Natural killer cell treated with Interleukin-12 subunit alpha and Interleukin-12 subunit beta and Interleukin-15 and Interleukin-18, amount 100 ng/mL, for 72 hours (primary cell): ENCODE measurements at places on chromosomes 11 and 22. TPM values are rescaled to one million over a fixed set of nuclear protein-coding genes. Genes with fewer than 3 reads are reported as not detected.

PANX3 gene
- total RNA-seq, result not detected

RASD2 gene
- 0.07 TPM for total RNA-seq

SNU13 gene
- total RNA-seq, result 249 TPM

MAJIN gene
- not detected for total RNA-seq

RBMXL2 gene
- total RNA-seq, result not detected

CABP4 gene
- 1.4 TPM for total RNA-seq

SLC6A5 gene
- not detected for total RNA-seq

SMTNL1 gene
- not detected for total RNA-seq

GRIK4 gene
- 1.4 TPM for total RNA-seq

PRODH gene
- total RNA-seq, result not detected

CASP1 gene
- total RNA-seq, result 84.8 TPM

- no peak for DNase-seq
Observed at GRCh38 chr22:32803020-32803737, 1.7 kb downstream of the TIMP3 start.

- no peak for DNase-seq
Observed at GRCh38 chr11:61999141-61999975, 31.9 kb upstream of the FTH1 start.

DNA sequence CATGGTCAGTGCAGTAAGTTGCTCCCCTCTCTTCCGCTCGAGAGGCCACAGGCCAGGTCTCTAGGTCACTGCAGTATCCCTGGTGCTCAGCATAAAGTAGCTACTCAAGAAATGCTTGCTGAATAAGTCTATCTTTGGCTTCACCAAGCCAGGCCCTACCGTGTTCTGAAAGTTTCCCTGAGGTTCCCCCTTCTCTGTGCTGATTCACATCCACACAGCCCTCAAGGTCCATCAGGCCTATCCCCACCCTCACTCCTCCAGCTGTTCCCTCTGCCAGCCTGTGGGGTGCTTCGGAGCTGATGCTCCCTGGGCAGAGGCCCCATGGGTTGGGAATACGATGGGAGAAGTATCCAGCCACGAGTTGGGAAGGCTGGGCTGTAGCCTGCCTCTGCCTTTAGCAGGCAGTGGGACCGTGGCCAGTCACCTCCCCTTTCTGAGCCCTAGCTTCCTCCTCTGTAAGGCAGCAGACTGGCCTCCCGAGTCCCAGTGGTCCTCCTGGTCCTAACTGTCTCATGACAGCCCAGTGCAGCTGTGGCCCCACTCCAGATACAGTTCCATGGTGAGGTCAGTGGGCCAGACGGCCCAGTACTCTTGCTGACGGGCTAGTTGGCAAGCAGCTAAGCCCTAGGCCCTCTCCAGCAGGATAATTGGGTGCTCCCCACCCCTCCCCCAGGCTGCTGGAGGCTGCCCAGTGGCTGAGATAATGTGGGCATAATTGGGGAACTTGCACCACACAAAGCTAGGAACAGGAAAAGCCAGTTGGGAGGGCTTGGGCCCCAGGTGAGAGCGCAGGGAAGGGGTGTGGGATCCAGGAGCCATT, 48.2 kb downstream of the NECTIN1 start:
- no peak for DNase-seq

- no peak for DNase-seq
Observed at GRCh38 chr11:112477581-112478317, 217.1 kb upstream of the PLET1 start.

GRCh38 chr11:35563484-35564244, 38.2 kb upstream of the PAMR1 start:
- no peak for DNase-seq

- DNase-seq, result no peak
Observed at GRCh38 chr11:693415-693831, 1.6 kb downstream of the DEAF1 start.

DNA sequence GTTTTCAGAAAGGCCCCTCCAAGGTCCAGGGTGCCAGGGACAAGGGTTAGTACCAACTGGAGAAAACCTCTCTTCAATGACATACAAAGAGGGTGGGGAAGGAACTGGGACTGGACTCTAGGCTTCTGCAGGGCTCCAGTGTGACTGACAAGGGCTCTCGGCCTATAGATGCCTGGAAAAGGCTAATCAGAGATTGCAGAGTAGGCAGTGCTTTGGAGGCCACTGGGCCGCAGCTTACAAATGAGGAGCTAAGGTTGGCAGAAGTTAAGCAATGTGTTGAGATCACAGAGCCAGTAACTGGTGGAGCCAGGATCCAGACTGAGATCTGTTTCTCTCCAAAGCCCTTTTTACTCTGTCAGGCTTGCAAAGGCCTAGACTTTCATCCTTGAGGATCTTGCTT, 7.4 kb upstream of the DGKZ start:
- DNase-seq, result no peak

GRCh38 chr11:96075532-96075959, 151.6 kb upstream of the MTMR2 start:
- DNase-seq, result no peak

GRCh38 chr11:19715373-19715772, 2.7 kb downstream of the NAV2 start:
- no peak for DNase-seq

GRCh38 chr22:46068593-46069491, 81.5 kb upstream of the PPARA start:
- DNase-seq, result peak; percentile 42

DNA sequence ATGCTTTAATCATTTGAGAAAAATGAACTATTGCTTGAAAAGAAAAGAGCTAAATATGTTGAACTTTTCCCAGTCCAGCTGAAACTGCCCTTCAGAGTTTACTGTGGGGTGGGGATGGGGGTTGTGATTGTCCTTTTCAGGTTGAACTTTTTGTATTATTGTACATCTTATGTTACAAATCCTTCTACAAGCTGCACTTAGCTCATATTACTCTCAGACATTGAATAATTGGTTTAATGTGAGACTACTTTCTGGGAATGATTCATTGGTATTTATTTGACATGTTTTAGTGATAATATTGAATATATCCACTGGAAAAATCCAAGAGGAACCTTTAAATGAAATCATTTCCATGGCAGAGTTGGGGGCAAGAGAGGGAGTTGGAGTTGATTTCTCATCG, 84.9 kb downstream of the ATXN10 start:
- DNase-seq, result no peak

GRCh38 chr11:114358716-114359115, 41.6 kb downstream of the C11orf71 start:
- no peak for DNase-seq

- no peak for DNase-seq
Observed at GRCh38 chr11:15123849-15124248, 9.1 kb downstream of the INSC start.

DNA sequence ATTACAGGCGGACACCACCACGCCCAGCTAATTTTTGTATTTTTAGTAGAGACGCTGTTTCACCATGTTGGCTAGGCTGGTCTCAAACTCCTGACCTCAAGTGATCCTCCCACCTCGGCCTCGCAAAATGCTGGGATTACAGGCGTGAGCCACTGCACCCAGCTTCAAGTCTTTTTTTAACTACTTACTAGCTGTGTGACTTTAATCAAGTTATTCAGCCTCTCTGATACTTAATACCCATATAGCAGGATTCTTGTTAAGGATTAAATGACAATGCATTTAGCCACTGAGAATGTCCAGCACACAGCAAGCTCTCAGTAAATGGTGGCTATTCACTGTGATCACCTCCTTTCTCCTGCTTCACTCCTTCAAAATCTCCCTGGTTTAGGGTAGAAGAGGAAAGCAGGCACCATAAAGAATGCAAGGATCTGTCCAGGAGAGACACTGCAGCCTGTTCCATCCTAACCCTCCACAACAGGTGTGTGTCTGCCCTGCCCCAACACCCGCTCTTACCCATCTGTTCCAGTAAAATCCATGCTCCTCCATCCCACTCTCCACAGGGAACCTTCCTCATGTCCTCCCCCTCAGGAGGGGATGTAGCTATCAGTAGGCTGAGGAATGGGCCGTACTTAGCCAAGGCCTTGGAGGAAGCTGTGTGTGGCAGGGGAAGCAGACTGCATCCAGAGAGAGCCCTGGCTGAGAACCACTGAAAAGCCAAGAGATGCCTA, 69.3 kb downstream of the MICAL3 start:
- DNase-seq, result no peak

GRCh38 chr11:68014157-68014946, 4.2 kb downstream of the ALDH3B1 start:
- no peak for DNase-seq

DNA sequence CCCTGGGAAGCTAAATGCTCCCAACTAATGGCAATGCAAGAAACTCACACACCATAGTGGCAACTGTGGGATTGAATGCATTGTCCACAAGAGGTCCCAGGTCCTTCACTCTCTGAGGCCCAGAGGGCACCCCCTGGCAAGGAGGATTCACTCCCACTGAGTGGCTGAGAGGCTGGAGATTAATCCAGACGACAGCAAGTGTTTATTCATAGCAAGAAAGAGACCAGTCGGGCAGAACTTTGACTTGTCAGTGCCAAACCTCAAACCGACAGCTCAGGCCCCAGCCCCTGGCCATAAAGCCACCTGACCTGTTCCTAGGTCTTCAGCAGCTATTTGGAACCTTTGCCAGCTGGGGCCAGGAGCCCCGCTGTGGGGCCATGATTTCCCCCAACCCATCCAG, 54.5 kb upstream of the MPEG1 start:
- DNase-seq, result no peak

DNA sequence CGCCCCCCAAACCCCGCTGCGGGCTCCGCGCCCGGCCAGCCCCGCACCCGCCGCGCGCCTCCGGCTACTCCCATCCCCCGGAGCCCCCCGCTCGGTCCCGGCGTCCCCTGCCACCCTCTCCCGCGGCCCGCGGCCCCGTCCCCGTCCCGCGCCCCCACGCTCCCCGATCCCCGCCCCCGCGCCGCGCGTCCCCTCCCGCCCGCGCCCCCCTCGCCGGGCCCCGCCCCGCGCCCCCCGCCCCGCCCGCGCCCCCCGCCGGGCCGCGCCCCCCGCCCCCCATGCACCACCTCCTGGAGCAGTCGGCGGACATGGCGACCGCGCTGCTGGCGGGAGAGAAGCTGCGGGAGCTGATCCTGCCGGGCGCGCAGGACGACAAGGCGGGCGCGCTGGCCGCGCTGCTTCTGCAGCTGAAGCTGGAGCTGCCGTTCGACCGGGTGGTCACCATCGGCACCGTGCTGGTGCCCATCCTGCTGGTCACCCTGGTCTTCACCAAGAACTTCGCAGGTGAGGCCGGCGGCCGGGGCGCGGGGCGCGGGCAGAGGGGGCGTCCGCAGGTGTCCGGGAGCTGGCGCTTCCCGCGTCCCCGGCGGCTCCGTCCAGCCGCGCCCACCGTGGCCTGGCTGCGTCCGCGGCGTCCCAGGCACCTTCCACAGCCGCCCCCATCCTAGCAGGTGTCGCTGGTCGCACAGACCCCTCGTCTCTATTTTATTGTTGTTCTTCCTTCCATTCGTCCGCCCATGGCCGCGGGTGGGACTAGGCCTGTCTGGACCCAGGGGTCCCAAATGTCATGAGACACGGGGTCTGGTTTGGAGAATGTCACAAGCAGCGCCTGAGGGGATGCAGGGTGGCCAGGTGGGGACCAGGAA, at the start of gene PANX2:
Gene PANX2, plus strand, starts transcription at position 279 of the 866 bp plus-strand sequence. Its CDS starts 0 bp downstream, at position 279.
- no peak for DNase-seq

GRCh38 chr11:5937868-5938602, 4.0 kb upstream of the OR56A3 start:
- DNase-seq, result no peak

DNA sequence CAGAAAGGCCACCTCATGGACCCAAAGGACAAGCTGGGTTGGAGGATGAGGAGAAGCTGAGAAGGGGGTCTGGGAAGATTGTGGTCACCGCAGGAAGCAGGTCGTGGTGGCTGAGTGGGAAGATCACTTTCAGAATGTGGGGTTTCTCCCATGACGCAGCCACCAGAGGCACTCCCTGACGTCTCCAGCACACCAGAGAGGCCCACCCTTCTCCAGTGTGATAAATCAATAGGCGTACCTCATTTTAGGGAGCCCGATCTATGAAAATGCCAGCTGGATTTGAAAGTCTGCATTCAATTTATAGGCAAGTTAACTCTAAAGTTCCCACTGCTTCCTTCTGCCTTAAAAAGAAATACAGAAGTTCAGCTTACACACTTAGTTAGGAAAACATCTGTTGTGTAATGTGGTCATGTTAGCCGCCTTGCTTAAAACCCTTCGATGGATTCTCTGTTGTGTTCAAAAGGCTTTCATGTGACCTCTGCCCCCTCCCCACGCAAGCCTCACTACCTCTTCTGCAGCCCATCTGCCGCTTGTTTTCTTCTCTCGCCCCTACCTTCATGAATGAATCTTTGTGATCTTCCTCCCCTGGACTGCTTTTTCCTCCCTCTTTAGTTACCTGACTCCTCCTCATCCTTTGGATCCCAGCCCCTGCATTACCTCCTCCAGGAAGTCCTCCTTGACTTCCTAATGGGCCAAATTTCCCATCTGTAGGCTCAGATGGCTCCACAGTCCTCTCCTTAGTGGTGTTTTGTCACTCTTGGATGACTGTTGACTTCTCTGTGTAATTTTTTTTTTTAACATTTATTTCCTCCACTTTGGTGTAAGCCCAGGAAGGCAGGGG, 10.7 kb downstream of the TSPAN18 start:
- no peak for DNase-seq

GRCh38 chr11:123375832-123376231, 54.2 kb upstream of the GRAMD1B start:
- DNase-seq, result no peak

GRCh38 chr11:13907678-13908077, 54.8 kb upstream of the SPON1 start:
- DNase-seq, result no peak

GRCh38 chr11:78453140-78453935, 35.7 kb upstream of the GAB2 start:
- no peak for DNase-seq

DNA sequence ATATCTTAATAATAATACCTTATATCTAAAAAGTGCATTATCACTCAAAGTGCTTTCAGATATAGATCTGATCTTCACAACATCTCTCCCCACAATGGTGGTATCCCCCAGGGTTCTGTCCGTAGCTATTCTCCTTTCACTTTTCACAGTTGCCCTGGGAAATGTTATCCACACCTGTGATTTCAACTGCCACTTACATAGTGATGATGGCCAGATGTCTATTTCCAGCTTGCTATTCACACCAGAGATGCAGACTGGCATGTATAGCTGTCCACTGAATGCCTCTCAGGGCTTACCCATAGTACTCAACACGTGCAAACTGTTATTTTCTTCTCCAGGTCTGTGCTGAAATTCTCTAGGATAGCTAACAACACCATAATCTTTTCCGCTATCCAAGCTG, 724.7 kb downstream of the DLG2 start:
- no peak for DNase-seq

- no peak for DNase-seq
Observed at GRCh38 chr22:26481694-26482093, 1.9 kb downstream of the HPS4 start.

DNA sequence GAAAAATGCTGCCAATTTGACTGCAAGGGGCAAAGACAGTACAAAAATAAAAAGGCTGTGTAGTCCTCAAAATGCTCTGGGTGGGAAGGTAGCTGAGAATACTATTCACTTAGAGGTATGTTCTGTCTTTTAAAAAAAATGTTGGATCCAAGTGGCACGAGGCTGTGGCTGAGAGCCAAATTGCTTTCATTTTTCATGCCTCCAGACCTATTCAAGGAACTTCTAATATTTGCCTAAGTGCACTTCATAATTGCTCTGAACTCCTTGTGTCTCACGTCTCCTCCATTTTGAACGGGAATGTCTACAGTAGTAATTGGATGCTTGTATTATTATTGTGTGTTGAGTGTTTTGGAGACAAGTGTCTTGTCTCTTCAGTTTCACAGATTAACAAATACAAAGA, 19.1 kb upstream of the SLC22A25 start:
- no peak for DNase-seq
